ENCODE measurements at places on chromosomes 16 and 17.

- H3K4me1 ChIP-seq = peaks cover under 1% of the 10 kb centered on the region
- H3K27me3 ChIP-seq = no peaks in the 10 kb centered on the region
- DNase-seq = no peak
- H3K4me3 ChIP-seq = no peak overlapping the region
These were observed 5.7 kb upstream of the CX3CL1 start for GRCh38 chr16:57366544-57367040.

- peaks cover 22% of the 10 kb centered on the region for H3K4me1 ChIP-seq
- peaks cover 59% of the 10 kb centered on the region for H3K36me3 ChIP-seq
- no peaks in the 10 kb centered on the region for H3K27me3 ChIP-seq
- H3K27ac ChIP-seq = peak overlapping the region; percentile 53
These were observed 48.7 kb downstream of the SF3B3 start for GRCh38 chr16:70572050-70572925.

DNA sequence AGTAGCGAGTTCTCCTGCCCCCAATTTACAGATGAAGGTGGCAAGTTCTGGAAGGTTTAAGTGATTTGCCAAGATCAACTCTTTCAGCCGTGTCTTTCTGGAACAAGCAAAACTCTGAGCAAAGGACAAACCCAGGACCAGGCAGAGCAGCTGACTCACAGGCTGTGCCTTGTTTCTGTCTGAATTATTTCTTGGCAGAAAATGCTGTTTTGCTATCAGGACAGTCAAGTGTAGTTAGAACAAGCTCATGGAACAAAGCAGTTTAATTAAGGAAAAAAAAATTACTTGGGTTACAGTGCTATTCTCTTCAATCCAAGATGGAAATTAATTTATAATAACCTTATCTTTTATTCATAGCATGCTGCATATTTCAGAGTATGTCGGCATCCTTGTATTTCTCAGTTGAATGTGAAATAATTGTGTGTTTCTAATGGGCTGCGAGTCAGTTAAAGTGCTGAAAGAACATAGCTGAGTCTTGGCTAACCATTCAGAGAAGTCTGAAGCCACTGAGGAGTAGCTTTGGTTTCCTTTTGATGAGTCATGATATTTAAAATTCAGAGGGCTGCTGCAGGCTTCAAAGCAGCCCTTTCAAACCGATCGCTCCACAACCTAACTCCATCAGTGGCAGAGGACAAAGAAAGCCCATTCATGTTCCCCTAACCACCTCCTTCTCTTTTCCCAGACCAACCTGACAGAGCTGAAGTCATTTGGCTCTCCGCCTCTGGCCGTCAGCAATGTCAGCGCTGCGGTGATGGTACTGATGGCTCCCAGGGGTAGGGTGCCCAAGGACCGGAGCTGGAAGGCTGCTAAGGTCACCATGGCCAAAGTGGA is 143.7 kb downstream of the ZNF18 start:
- DNase-seq = no peak
- H3K4me1 ChIP-seq = peaks cover 4% of the 10 kb centered on the region
- no peak overlapping the region for H3K4me3 ChIP-seq
- H3K27ac ChIP-seq = peak overlapping the region; percentile 74

DNA sequence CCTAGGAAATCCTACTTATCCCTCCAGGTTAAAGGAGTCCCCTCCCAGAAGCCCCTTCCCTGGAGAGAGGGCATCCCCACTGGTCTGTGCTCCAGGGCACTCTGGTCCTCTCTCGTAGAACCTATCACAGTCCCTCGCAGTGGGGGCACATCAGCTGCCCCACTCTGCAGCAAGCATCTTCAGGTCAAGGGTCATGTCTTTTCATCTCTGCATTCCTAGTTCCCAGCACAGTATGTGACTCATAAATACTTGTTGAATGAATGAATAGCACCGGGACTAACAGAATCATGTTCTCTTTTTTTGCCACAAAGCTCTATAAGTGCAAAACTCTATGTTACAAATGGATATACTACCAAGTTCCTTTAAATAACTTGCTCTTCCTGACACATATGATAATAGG is 36.0 kb downstream of the RNF157 start:
- H3K27me3 ChIP-seq = no peaks in the 10 kb centered on the region
- H3K4me3 ChIP-seq = no peak overlapping the region
- DNase-seq = no peak
- no peak overlapping the region for H3K27ac ChIP-seq
- H3K36me3 ChIP-seq = no peaks in the 10 kb centered on the region

GRCh38 chr17:78708510-78708973 is 73.5 kb downstream of the CYTH1 start:
- no peak overlapping the region for H3K27ac ChIP-seq
- H3K4me3 ChIP-seq = no peak overlapping the region
- H3K27me3 ChIP-seq = no peaks in the 10 kb centered on the region
- no peaks in the 10 kb centered on the region for H3K36me3 ChIP-seq

- no peaks in the 10 kb centered on the region for H3K4me1 ChIP-seq
- H3K27ac ChIP-seq = no peak overlapping the region
- H3K36me3 ChIP-seq = no peaks in the 10 kb centered on the region
- peak; percentile 59 for DNase-seq
- H3K27me3 ChIP-seq = peaks cover 5% of the 10 kb centered on the region
These were observed 27.0 kb upstream of the NTN1 start for GRCh38 chr17:8994319-8994718.

DNA sequence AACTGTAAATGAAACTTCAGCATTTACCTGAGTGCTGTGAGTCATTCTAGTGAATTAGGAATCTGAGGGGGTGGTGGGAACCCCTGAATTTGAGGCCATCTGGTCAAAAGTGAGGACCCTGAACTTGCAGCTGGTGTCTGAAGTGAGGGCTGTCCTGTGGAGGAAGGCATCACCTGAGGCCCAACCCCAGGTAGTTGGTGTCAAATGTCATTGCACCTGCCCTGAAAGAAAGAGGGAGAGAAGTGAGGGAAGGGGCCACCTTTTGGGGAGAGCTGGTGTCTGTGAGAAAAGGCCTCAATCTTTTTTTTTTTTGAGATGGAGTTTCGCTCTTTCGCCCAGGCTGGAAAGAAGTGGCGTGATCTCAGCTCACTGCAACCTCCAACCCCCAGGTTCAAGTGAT is 12.5 kb upstream of the PRPSAP1 start:
- no peak overlapping the region for H3K4me3 ChIP-seq
- H3K27me3 ChIP-seq = no peaks in the 10 kb centered on the region
- H3K36me3 ChIP-seq = no peaks in the 10 kb centered on the region
- DNase-seq = no peak
- H3K4me1 ChIP-seq = peaks cover 3% of the 10 kb centered on the region
- H3K27ac ChIP-seq = no peak overlapping the region

DNA sequence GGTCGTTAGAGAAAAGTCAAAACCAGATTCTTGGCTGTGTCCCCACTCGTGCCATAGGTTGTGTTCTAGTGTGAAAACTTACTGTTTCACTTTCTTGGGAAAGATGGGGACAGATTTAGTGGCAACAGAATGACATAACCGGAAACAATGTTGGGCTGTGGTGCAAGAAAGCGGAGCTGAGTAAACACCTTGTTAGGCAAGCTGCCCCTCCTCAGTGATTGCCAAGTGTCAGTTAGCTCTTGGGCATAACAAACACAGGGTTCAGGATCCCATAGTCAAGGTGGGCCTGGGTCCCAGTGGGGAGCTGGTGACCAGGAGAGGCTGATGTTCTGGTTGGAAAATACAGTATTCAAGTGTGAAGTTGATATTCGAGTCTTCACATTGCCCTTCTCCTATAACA is 15.4 kb downstream of the UBN1 start:
- no peak overlapping the region for H3K27ac ChIP-seq
- no peaks in the 10 kb centered on the region for H3K27me3 ChIP-seq
- no peak for DNase-seq
- no peak overlapping the region for H3K4me3 ChIP-seq

DNA sequence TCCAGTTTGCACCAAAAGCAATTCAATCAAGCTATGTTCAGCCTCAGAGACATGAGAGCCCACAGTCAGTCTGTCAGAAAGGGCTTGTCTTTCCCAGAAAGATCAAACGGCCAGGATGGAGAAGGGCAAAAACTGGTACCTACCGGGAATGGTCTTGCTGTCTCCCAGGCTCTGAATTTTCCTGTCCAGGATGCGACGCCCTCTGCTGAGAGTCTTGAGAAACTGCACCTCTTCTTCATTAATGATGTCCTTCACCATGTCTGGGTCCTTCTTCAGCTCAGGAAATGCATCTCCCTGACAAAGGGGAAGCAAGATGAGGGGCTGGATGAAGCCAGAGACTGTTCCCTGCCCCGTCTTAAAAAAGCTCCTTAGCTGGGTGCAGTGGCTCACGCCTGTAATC is 15.8 kb upstream of the EXOSC6 start:
- H3K27ac ChIP-seq = no peak overlapping the region
- H3K36me3 ChIP-seq = no peaks in the 10 kb centered on the region
- H3K4me1 ChIP-seq = no peaks in the 10 kb centered on the region
- no peak overlapping the region for H3K4me3 ChIP-seq
- peak; percentile 33 for DNase-seq
- H3K27me3 ChIP-seq = no peaks in the 10 kb centered on the region

GRCh38 chr17:49545806-49546545 is 29.7 kb upstream of the NXPH3 start:
- no peaks in the 10 kb centered on the region for H3K27me3 ChIP-seq
- H3K36me3 ChIP-seq = no peaks in the 10 kb centered on the region

DNA sequence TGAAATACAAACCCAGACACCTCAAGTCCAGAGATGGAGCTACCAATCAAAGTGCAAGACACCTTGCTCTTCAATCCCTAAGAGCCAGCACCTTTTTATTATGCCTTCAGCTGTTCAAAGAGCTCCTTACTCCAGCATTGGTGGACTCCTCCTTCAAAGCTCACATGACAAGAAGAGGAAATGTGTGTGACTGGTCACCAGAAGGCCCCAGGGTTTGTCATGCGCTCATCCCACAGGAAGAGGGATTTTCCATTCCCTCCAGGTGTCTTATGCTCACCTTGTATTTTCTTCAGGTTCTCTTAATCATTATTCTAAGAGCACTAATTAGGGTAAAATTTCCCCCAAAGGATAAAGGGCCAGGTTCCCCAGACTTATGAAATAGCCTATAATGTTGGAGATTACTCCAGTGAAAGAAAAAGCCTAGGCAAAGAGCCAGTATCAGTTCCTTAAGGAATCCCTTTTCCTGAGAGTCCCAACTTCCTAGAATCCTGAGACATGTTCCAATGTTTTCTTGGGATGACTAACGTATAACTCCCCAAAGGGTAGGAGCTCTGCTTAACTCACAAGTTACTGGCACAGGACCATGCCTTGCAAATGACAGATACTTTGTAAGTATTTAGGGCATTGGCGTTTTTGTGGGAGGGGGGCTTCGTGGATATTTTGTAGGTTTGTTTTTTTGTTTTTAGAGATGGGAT is 56.9 kb upstream of the SOX9 start:
- no peak for DNase-seq
- no peaks in the 10 kb centered on the region for H3K36me3 ChIP-seq
- H3K27me3 ChIP-seq = no peaks in the 10 kb centered on the region

Measured in transverse colon (tissue), 4 donors.